ENCODE measurements at places on chromosomes 13 and 19.

DNA sequence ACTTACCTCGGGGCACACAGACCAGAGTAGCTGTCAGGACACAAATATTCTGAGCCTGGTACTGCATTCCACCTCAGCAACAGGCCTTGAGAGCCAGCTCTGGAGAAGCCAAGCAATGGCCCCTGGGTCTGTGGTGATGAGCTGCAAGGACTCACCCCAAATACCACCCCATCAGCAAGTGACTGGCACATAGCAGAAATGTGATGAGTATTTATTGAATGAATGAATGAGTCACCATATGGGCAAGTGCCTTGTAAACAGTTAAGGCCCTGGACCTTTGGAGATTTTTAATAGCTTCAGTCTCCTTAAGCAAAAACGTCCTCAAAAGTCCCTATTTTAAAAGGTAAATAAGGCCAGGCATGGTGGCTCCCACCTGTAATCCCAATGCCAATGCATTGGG lies 18.2 kb downstream of the GSX1 start:
- no peak for DNase-seq

- no peak for DNase-seq
Measured at GRCh38 chr13:48220981-48221685, 11.9 kb upstream of the ITM2B start.

DNA sequence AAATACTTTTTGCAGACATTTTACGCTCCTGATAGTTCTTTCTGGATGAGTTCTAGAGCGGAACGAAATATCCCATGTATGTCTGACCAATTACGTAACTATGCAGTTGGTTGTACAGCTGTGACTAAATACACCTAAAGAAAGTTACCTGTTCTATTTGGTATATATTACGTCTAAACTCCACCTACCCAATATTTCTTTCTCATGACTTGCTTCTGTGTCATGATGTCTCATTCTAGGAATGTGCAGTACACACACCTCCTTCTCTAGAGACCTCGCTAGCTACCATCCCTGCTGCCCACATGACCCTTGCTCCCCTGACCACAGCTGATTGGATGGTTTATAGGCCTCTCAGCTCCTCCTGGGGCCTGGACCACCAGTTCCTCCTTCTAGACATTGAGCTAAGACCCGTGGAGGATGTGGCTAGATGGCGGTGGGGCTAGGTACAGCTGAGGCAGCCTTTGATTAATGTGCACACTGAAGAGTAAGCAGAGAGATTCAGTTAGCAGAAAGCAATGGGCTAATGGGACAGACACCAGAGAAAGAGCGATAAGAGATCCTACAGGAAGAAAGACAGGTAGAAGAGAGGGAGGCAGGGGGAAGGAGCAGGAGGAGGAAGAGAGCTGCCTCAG lies 422.1 kb downstream of the COG6 start:
- DNase-seq = no peak

GRCh38 chr19:5228932-5229777 lies 111.5 kb downstream of the PTPRS start:
- DNase-seq = no peak

- DNase-seq = no peak
Measured at GRCh38 chr19:50793558-50794065, 3.4 kb downstream of the ACP4 start.

- DNase-seq = no peak
Measured at GRCh38 chr13:42307461-42307860, 35.5 kb downstream of the AKAP11 start.

GRCh38 chr13:38590796-38591507 lies 95.9 kb upstream of the FREM2 start:
- DNase-seq = no peak

DNA sequence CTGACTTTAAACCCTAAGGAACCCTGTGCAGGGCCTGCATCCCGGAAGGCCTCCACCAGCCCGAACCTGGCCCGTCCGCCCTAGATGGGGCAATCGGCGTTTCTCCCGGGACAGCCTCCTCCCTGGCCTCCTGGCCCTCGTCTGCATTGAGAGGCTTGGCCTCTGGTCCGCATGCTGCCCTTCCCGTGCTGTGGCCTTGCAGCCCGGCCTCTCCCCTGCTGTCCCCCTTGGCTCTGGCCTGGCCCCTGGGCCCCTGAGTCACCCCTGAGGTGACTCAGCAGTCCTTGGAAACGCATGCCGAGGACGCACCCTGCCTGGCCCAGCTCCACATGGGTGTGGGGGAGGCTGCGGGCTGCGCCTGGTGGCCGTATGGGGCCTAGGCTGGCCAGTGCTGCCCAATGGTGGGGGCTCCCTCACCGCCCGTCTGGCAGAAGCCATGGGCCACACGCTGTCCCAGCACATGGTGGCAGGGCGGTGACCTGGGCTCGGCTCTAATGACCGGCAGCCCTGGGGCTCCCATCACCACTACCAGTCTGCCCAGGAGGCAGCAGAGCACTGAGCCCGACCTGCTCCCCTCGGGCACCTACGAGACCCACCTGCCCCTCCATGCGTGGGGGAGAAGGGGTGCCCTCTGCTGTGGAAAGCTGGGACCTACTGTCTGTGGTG lies 25.7 kb downstream of the SH3GL1 start:
- no peak for DNase-seq

GRCh38 chr19:19817357-19817756 lies 4.2 kb downstream of the ZNF506 start:
- DNase-seq = no peak

- peak; percentile 66 for DNase-seq
Measured at GRCh38 chr13:69704311-69704710, 403.3 kb upstream of the ATXN8OS start.

GRCh38 chr19:57002710-57003109 lies 117.1 kb upstream of the USP29 start:
- DNase-seq = no peak

DNA sequence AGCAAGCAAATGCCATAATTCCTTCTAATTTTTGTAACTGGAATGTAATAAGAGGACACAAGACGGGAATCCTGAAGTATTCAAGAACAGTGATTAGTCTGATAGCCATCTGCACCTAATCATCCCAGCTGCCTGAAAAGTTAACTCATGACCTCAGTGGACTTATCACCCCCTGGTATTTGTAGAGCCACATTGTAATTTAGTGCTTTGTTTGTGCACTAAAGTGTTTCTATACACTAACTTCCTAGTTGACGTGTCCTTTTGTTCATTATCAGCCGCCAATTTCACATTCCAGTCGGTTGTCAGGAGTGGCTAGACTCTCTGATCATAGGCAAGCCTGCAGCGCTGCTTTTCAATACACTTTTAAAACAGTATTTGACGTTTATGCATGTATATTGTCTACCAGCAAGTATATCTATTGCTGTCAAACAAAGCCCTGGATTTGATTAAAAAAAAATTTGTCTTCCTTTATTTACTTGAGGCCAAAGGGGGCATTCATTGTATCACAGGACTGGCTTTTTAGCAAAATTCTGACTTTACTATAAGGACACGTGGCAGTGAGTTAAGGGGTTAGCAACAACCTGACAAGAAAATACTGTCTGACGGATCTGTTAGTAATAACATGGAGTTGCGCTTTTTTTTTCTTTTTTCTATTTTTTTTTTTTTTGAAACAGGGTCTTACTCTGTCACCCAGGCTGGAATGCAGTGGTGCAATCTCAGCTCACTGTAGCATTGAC lies 10.4 kb upstream of the SOX21 start:
- no peak for DNase-seq

GRCh38 chr13:93953841-93954240 lies 525.6 kb downstream of the DCT start:
- no peak for DNase-seq

- no peak for DNase-seq
Measured at GRCh38 chr19:19305696-19306095, 14.6 kb downstream of the SUGP1 start.

DNA sequence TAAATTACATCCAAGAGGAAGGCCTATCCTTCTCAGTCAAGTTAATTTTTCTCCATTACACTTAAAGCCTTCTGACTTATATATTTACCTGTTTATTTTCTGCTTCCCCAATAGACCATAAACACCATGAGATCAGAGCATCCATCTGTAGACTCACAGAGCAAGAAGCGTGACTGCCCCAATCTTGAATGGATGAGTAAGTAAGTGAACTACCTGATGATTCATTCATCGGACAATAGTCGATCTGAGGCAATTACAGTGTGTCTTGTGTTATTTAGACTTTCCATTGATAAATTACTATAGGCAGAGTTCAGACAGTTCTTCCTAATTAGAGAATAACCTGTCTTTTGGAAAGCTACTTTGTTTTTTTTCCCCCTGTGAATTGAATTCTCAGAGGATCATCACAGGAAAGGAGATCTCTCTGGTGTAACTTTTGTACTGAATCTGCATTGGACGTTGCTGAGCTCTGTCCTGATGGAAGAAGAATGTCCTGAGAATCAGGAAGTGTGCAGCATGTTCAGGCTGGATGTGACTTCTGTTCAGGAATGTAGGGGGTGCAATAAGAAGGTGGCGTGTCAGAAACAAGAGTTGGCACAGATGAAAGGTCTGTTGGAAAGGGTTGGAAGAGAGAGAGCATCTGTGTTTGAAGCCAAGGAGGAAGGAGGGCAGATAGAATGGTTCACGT lies 367.0 kb downstream of the NALCN start:
- DNase-seq = peak; percentile 89
